ENCODE measurements at places on chromosomes 16 and 17. TPM values are rescaled to one million over a fixed set of nuclear protein-coding genes. Genes with fewer than 3 reads are reported as not detected.

DNA sequence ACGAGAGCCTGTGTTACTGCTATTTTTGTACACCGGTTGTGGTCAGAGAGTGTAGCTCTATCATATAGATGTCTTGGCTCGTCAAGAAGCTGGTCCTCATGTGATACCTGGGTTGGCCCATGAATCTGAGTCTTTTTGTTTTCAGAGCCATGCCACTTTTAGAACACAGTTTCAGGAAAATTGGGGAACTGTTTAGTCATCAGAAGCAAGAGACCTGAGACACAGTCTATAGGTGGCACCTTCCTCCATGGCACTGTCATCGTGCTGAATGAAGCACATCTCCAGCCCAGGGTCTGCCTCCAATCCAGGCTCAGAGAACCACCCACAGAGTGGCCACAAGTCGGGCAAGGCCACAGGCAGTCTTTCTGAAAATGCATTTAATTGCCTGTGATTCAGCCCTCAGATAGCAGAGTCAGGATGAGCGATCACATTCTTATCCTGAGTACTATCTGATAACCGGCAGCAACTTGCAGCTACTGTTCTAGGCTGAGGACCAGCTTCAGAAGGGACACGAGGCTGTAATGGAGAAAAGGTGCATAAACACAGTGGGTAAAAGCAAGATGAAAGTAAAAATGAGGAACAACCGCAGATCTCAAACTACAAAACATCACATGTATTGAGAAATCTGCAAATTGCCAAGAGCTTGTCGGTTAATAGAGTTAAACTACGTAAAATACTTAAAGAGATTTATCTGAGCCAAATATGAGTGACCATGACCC lies 14.2 kb upstream of the HAPSTR1 start:
- DNase-seq, result no peak

DNA sequence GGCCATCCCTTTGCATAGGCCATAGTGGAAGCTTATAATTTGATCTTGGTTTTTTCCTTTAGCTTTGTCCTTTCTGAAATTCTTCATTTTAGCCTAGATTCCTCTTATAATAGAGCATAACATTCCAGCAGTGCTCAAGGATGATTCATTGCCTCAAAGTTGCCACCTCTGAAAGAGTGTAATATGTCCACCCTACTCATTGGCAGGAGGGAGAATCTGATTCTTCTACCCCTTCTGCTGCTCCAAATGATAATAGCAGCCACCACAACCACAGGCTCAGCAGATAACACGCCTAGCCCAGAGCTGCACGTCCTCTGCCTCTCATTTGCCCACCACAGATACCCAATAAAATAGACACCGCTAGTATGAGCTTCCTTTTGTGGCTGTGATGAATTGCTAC lies 337.4 kb upstream of the HSBP1 start:
- DNase-seq, result no peak

DNA sequence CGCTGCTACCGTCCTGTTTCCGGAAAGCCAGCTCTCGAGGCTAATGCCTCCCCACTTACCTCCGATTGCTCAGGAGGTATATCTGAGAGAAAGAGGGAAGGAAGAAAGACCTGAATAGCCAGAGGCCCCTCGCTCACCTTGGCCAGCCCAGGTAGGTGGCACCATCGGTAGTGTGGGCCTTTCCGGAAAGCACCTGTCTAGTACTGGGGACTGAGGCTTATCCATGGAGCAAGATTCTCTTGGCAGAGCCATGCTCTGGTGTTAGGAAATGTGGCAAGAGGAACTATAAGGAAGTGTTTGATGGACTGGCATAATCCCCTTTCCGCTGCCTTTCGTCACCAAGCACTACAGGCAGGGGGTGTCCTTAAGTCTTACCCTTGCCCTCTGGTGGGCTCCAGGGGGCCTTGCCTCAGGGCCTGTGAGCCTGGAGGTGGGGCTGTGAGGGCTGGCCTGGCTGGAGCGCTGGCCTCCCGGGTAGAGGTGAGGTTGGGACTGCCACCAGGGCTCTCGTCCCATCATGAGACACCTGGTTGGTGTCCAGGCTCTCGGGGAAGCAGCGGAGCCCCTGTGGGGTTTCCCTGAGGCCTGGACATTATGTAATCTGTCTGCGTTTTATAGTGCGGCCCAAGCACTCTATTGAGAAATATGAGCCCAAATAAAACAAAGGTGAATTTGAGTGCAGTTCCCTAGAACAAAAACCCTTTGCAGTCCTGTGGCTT lies 2.9 kb downstream of the CMIP start:
- DNase-seq, result peak; percentile 47

GRCh38 chr16:85152414-85153030 lies 40.2 kb upstream of the CIBAR2 start:
- no peak for DNase-seq

DNA sequence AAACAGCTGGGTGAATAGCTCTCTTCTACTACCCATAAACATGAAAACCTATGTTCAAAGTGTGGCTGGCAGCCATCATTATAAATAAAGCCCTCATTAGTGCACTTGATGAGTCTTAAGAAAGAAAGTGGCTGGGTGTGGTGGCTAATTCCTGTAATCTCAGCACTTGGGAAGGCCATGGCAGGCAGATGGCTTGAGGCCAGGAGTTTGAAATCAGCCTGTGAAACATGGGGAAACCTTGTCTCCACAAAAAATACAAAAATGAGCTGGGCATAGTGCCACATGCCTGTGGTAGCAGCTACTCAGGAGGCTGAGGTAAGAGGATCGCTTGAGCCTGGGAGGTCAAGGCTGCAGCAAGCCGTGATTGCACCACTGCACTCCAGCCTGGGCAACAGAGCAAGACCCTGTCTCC lies 28.3 kb upstream of the APPBP2 start:
- no peak for DNase-seq

- peak; percentile 79 for DNase-seq
Observed at GRCh38 chr17:9227819-9228407, 206.6 kb downstream of the NTN1 start.

DNA sequence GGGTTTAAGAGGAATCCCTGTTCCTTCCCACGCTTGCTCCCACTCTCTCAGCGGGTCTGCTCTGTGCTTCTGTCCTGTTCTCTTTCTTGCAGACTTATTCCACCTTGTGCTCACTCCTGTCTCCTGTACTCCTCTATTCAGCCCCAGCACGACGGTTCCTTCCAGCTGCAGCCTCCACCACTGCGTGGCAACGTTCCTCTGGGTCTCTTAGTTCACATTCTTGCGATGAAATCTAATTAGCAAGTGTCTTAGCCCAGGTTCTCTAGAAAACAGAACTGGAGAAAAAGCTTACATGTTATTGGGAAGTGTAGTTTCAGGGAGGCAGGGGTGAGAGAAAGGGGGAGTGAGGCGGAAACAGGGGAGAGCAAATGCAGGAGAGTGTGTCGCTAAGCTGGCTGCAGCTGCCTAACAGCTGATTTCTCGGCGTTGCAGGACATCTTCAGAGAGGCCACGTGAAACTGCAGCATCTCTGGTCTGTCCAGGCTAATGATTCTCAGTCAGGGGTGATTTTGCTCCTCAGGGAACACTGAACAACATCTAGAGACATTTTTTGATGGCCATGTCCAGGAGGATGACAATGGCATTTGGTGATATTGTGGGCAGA lies 213.2 kb upstream of the NLRP1 start:
- DNase-seq, result no peak

GRCh38 chr17:29591146-29591736 lies 1.7 kb upstream of the ANKRD13B start:
- DNase-seq, result peak; percentile 88

DNA sequence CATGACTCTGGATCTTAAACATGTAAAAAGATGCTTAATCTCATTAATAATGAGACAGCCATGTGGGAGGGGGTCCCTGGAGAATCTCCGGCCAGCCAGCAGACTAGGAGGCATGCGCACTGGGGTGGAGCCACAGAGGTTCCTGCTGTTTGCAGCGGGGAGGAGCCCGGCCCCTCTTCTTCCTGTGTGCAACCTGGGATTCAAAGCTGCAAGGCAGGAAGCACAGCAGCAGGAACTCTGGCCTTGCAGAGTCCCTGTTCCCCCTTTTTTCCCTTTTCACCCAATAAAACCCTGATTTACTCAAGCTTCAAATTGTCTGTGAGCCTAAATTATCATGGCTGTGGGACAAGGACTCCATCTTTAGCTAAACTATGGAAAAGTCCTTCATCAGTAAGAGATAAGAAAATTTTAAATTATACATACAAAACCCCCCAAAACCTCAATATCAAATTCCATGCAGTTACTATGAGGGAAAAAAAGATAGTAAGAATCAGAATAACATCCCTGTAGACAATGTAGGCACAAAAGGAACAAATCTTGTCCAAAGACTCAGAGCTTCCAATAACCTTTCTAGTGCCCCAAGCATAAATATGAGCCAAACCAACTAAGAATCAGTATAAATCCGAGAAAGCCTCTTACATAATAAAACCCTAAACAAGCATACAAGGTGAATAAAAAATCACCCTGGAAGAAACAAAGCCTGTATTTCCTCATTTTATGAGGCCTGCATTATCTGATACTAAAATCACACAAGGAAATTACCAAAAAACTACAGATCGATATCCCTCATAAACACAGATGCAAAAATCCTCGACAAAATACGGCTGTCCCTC lies 12.1 kb downstream of the CFDP1 start:
- DNase-seq, result peak; percentile 73

DNA sequence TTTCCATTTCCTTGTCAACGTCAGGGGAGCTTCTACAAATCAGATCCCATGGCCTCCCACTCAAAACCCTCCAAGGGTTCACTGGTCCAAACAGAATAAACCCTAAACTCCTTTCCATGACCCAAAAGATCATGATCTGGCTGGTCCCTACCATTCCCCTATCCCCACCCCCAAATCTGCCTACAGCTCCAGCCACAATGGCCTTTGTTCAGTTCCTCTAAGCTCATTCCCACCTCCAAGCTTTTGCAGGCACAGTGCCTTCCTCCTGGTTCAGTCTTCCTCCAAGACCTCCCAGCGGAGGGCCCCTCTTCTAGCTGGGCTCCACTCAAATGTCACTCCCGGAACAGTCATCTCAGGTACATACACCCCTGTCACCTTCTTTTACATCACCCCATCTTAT lies 2.0 kb downstream of the GPRC5B start:
- no peak for DNase-seq

- no peak for DNase-seq
Observed at GRCh38 chr16:85179344-85180046, 67.2 kb upstream of the CIBAR2 start.

DNA sequence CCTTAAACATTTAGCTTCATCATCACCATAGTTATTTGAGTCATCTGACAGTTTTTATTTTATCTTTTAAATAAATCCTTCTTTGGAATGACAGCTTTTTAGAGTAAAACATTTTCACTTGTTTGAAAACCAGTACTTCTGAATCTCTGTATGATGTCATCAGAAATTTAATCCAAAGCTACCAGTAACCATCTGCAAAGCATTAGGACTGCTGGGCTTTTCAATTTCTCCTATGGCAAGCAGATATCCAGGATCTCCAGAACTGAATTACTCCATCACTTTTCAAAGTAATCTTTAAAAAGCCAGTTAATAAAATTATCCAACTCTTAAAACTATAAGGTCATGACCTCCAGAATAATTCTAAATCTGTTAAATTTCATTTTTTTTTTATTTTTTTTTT lies 51.5 kb downstream of the CHCT1 start:
- DNase-seq, result no peak

- no peak for DNase-seq
Observed at GRCh38 chr17:81116704-81117103, 48.6 kb upstream of the PVALEF start.

GRCh38 chr17:49439305-49439672 lies 24.6 kb upstream of the PHB1 start:
- peak; percentile 23 for DNase-seq

DNA sequence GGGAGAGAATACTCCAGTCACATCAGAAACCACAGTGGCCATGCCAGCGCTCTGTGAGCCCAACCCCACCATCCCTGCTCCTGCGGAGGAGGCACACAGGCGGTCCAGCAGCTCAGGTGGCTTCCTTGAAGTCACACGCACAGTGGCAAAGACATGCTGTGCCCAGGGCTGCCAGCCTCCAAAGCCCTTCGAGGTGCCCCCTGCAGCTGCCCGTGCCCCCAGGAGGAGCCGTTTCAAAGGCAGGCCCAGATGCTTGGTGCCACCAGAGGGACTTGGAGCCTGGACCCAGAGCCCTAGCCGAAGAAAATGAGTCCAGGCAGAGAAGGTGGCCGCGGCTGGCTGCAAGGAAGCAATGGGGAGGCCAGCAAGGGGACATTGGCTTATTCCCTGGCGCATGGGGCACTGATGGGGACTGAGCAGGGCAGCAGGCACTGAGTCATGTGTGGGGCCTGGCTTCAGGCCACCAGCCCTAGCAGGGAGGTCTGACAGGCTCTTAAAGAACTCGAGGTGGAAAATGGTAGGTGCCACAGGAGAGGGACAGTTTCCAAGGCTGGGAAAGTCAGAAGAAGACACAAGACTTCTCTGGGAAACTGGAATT lies 17.2 kb upstream of the CACNG1 start:
- DNase-seq, result no peak

DNA sequence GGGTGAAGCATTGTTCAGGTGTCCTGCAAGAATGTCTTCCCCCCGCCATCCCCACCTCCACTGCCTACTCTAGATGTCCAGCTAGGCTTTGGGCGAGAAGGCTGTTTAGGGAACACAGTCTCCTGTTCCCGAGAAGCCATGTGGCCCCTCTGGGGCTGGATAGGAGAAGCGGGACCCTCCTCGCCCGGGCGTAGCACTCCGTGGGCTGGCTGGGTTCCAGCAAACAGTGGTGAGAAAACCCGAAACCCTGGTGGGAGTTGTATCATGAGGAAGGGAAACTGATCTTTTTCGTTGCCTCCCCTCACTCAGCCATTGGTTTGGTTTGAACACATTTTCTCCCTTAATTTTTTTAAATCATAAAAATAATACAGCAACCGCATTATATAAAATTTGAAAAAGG lies 56.6 kb downstream of the IRF8 start:
- DNase-seq, result no peak

DNA sequence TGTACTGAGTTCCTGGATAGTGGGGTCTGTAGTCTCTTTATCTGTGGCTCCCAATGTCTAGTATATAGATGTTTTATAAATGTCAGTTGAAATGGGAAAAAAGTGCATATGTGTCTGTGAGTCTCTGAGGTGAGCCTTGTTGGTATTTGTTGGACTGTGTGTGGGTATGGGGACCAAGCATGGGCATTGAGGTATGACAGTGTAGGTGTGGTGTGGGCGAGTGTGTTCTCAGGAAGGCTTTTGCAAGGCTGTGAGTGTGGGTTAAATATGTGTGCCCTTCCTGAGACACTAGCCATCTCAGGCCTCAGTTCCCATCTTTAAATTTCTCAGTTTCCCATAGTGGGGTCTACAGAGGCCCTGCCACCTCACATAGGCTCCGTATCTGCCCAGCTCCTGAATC lies 440.2 kb upstream of the CCL2 start:
- DNase-seq, result no peak

- no peak for DNase-seq
Observed at GRCh38 chr16:85045077-85045476, 17.5 kb downstream of the KIAA0513 start.

- DNase-seq, result peak; percentile 20
Observed at GRCh38 chr17:50631908-50632571, 2.6 kb upstream of the ABCC3 start.

ZNF764 gene
- total RNA-seq, result 6.4 TPM

C1QTNF8 gene
- not detected for total RNA-seq

C16orf89 gene
- total RNA-seq, result 13.3 TPM

PLA2G10 gene
- total RNA-seq, result not detected

CDRT4 gene
- 16.3 TPM for total RNA-seq

INCA1 gene
- total RNA-seq, result 1.2 TPM

KRT36 gene
- not detected for total RNA-seq

TBC1D3C gene
- not detected for total RNA-seq

KCNJ18 gene
- total RNA-seq, result not detected

DNAH3 gene
- not detected for total RNA-seq

FOXN1 gene
- not detected for total RNA-seq

LITAFD gene
- not detected for total RNA-seq
